Activated CD8-positive, alpha-beta memory T cell treated with anti-CD3 and anti-CD28 coated beads, Interleukin-2, amount 10 ng/mL, durations not matched to agents 7 days and 5 days (primary cell): ENCODE measurements at places on chromosomes 5 and 9. TPM values are rescaled to one million over a fixed set of nuclear protein-coding genes. Genes with fewer than 3 reads are reported as not detected.

Gene SPATA6L
- total RNA-seq: 0.56 TPM

Gene ZFP2
- not detected for total RNA-seq

Gene ANKRD34B
- not detected for total RNA-seq

Gene DTWD2
- 1.5 TPM for total RNA-seq

Gene ADAMTS13
- total RNA-seq: 2.7 TPM

Gene HACD4
- total RNA-seq: 12.9 TPM

Gene AMBP
- not detected for total RNA-seq

Gene KCTD16
- 0.19 TPM for total RNA-seq

Gene IRX1
- total RNA-seq: not detected

Gene RGS7BP
- total RNA-seq: not detected

Gene MIGA2
- total RNA-seq: 39.3 TPM

Gene DIPK1B
- total RNA-seq: not detected

Gene C5
- 1.9 TPM for total RNA-seq

Gene IFNA13
- not detected for total RNA-seq

Gene CD274
- total RNA-seq: 8.3 TPM

Gene NAIP
- total RNA-seq: 7.2 TPM

Gene COL5A1
- total RNA-seq: 0.16 TPM

Gene RASGEF1C
- total RNA-seq: not detected

Gene CDKN2AIPNL
- total RNA-seq: 28.0 TPM

Gene BAAT
- not detected for total RNA-seq

Gene TAF11L5
- not detected for total RNA-seq

Gene C5orf24
- total RNA-seq: 29.7 TPM

Gene C9orf40
- total RNA-seq: 25.5 TPM

Gene IGIP
- 3.4 TPM for total RNA-seq

Gene PIP5KL1
- 2.6 TPM for total RNA-seq

Gene CFAP90
- not detected for total RNA-seq

Gene KIF12
- total RNA-seq: not detected

Gene DOCK8
- total RNA-seq: 389 TPM

Gene BARHL1
- total RNA-seq: not detected

Gene IFNK
- not detected for total RNA-seq

Gene ANGPTL2
- not detected for total RNA-seq

Gene PCDHGA10
- not detected for total RNA-seq

Gene PDE4D
- total RNA-seq: 59.3 TPM

Gene CKMT2
- not detected for total RNA-seq

Gene F12
- 2.2 TPM for total RNA-seq

Gene RC3H2
- 53.7 TPM for total RNA-seq

Gene ABCA1
- 0.09 TPM for total RNA-seq

Gene CNTNAP3B
- total RNA-seq: not detected

Gene SLC34A3
- total RNA-seq: not detected

Gene ZNF483
- total RNA-seq: 2.8 TPM

Gene FUT7
- 2.8 TPM for total RNA-seq

Gene PHYHD1
- total RNA-seq: 0.63 TPM

Gene STK32A
- total RNA-seq: not detected

Gene UBLCP1
- total RNA-seq: 31.0 TPM

Gene LMNB1
- 364 TPM for total RNA-seq

Gene SNCAIP
- total RNA-seq: not detected

Gene PCDHA12
- total RNA-seq: not detected

Gene IL5
- total RNA-seq: 0.35 TPM

Gene ENHO
- total RNA-seq: not detected

Gene LTC4S
- total RNA-seq: 0.91 TPM

Gene IL4
- total RNA-seq: 0.53 TPM

Gene SERF1A
- total RNA-seq: 6.7 TPM
